ENCODE measurements at places on chromosomes 11 and 22. TPM values are rescaled to one million over a fixed set of nuclear protein-coding genes. Genes with fewer than 3 reads are reported as not detected.

FAM83F gene
- total RNA-seq = not detected

TEAD1 gene
- 45.1 TPM for total RNA-seq

CCDC116 gene
- total RNA-seq = 0.38 TPM

OR8G5 gene
- total RNA-seq = not detected

SLCO2B1 gene
- 0.57 TPM for total RNA-seq

PYGM gene
- 0.33 TPM for total RNA-seq

CYB561A3 gene
- 51.6 TPM for total RNA-seq

LAYN gene
- 20.9 TPM for total RNA-seq

PRR33 gene
- total RNA-seq = not detected

MCM5 gene
- 53.6 TPM for total RNA-seq

MMP20 gene
- not detected for total RNA-seq

CHEK1 gene
- total RNA-seq = 42.2 TPM

FUT4 gene
- 7.5 TPM for total RNA-seq

PHF21B gene
- total RNA-seq = not detected

RPS25 gene
- 1,172 TPM for total RNA-seq

LARGE2 gene
- total RNA-seq = not detected

FAM181B gene
- total RNA-seq = under 0.01 TPM

PANX3 gene
- total RNA-seq = not detected

HMBS gene
- 6.9 TPM for total RNA-seq

IFITM10 gene
- total RNA-seq = 0.29 TPM

TSSK2 gene
- not detected for total RNA-seq

PAFAH1B2 gene
- total RNA-seq = 201 TPM

POU2AF1 gene
- not detected for total RNA-seq

TEF gene
- total RNA-seq = 3.9 TPM

ANO5 gene
- total RNA-seq = 0.38 TPM

GAL3ST3 gene
- 0.65 TPM for total RNA-seq

TENM4 gene
- total RNA-seq = under 0.01 TPM

KLHL22 gene
- total RNA-seq = 21.9 TPM

FGF19 gene
- not detected for total RNA-seq

OR52A1 gene
- total RNA-seq = not detected

TTLL1 gene
- total RNA-seq = 9.8 TPM

PES1 gene
- 90.5 TPM for total RNA-seq

IL17REL gene
- under 0.01 TPM for total RNA-seq

CLCF1 gene
- total RNA-seq = 4.6 TPM

ASCL2 gene
- total RNA-seq = not detected

FOLR3 gene
- total RNA-seq = not detected

THAP7 gene
- total RNA-seq = 22.0 TPM

BDNF gene
- 3.9 TPM for total RNA-seq

OR2D2 gene
- total RNA-seq = not detected

CKAP5 gene
- total RNA-seq = 72.6 TPM

BATF2 gene
- total RNA-seq = 0.98 TPM

MS4A1 gene
- not detected for total RNA-seq

GRM5 gene
- total RNA-seq = 0.33 TPM

VPS37C gene
- total RNA-seq = 18.1 TPM

SCGB2A2 gene
- total RNA-seq = not detected

TECTA gene
- total RNA-seq = 0.33 TPM

MIAT gene
- 0.33 TPM for total RNA-seq

PLEKHB1 gene
- not detected for total RNA-seq

LRP5 gene
- 34.6 TPM for total RNA-seq

DEUP1 gene
- total RNA-seq = not detected

All from vein endothelial cell (primary cell).